ENCODE measurements at places on chromosomes 13 and 19.

DNA sequence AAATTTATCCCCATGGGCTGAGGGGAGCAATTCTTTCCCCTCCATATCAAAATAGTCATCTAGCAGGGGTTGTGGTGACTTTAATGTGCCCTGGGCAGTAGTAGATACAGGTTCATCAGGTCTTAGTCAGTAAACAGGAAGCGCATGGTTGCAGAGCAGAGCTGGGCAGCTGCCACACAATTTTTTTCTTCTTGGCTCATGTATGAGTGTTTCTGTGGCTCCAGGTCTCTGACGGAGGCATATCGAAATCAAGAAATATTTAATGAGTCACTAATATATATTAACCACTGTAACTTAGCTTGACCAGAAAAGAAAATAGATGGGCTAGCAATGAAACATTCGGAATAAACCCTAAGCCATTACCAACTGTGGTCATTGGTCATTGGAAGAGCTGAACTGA lies 68.4 kb upstream of the UBL3 start:
- DNase-seq, result no peak

- DNase-seq, result no peak
Measured at GRCh38 chr13:48266701-48267639, 34.0 kb downstream of the ITM2B start.

DNA sequence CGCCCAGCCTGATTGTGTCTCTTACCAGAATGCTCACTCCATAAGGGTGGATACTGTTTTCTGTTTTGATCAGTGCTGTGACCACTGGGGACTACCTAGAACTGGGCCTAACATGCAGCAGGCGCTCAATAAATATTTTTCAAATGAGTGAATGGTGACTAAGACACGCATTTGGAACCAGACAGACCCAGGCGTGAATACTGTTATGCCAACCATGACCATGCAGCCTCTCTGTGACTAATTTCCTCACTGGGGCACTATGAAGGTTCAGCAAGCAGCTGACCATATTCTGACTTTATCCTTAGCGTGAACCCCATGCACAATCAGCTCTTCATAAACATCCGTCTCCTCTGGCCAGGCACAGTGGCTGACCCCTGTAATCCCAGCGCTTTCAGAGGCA lies 13.0 kb upstream of the SPC24 start:
- no peak for DNase-seq

DNA sequence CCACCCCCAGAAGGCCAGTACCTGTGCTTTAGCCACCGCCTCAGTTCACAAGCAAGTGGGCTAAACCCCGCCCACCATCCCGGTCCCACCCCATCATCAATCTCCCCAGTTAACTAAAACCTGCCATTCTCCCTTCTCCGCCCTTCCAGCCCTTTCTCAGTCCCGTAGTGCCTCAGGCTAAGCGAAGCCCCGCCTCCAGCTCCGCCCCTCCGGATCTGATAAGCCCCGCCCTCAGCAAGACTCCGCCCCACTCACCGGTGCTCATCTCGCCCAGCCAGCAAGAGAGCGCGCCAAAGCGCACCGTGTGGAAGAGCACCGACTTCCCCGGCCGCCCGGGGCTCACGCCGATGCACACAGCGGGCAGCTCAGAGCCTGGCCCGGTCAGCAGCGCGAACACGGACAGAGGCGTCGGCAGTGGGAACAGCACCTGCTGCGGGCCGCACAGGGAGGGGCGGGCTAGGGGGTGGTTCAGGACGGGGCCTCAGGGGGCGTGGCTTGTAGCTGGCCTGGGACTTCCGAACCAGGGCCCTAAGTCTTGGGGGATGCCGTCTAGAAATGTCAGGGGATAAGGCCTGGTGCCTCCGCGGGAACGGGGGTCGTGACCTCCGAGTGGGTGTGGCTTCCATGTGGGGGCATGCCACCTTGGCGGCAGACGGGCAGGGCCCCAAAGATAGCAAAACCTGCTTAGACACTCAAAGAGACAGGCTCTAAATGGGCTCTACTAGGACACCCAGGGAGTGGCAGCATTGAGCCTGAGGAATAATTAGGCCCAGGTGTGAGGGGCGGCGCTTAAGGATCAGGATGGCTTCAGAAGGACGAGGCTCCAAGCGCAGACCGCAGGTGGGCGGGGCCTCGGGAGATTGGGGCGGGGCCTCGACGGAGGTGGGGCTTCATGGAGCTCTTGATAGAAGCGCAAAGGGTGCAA lies 21.4 kb downstream of the MAP4K1 start:
- no peak for DNase-seq

DNA sequence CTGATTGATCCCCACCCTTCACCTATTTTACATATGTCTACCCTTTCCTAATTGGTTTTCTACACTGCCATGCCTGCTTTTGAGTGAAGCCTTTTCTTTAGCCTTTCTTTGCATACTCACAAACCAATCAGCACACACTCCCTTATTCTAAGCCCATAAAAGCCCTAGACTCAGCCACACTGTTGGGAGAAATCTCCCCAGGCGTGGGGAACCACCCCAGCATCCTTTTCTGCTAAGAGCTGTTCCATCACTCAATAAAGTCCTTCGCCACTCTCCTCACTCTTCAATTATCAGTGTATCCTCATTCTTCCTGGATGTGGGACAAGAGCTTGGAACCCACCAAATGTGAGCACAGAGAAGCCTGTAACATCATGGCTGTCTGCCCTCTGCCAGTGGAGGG lies 343.6 kb downstream of the SLITRK1 start:
- DNase-seq, result no peak
